GM13976 (cell line): ENCODE measurements at places on chromosomes 6 and 20.

GRCh38 chr6:45815466-45816125 is 200.1 kb downstream of the CLIC5 start:
- no peak for DNase-seq

- peak; percentile 52 for DNase-seq
Measured at GRCh38 chr6:28543651-28544610, 18.2 kb downstream of the GPX5 start.

DNA sequence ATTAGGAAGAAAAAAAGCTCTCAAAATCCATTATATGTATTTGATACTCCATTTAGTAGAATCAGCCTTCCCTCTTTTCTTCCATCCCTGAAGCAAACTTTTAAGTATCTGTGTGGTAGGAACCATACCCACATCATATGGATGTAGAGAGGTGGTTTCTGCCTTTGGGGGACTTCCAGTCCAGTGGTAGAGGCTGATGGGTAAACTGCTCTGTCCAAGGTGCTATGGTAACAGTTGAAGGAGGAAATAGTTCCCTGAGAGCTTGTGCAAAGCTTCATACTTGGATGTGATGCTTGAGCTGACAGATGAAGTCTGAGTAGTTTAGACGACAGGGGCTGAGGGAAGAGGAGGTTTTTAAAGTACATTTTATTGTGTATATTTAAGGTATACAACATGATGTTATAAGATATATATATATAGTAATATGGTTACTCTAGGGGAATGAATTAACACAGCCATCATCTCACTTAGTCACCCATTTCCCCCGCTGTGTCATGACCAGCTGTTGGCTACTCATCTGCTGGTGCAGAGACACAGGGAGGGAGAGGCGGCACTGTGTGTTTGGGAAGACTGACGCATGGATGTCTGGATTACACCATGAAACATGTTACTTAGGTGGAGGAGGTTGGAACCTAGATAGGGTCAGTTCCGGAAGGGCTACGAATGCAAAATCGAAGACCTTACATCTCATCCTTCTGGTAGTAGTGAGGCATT is 185.2 kb downstream of the FARS2 start:
- peak; percentile 27 for DNase-seq

DNA sequence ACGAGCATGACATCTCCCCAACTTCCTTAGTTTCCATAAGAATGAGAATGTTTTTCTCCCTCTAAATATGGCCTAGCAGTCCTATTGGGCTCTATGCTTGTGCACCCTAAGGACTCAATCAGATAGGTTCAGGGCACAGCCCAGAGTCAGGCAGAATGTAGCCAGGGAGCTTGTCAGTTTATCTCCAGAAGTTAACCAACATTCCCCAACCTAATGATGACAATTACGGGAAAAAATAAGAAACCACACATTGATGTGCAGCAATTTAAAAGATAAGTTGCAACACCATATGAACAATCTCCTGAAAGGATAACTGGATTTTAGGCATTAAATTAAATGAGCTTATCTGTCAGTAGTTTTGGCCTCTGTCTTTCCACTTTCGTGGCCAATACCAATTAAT is 71.1 kb downstream of the HDDC2 start:
- no peak for DNase-seq

DNA sequence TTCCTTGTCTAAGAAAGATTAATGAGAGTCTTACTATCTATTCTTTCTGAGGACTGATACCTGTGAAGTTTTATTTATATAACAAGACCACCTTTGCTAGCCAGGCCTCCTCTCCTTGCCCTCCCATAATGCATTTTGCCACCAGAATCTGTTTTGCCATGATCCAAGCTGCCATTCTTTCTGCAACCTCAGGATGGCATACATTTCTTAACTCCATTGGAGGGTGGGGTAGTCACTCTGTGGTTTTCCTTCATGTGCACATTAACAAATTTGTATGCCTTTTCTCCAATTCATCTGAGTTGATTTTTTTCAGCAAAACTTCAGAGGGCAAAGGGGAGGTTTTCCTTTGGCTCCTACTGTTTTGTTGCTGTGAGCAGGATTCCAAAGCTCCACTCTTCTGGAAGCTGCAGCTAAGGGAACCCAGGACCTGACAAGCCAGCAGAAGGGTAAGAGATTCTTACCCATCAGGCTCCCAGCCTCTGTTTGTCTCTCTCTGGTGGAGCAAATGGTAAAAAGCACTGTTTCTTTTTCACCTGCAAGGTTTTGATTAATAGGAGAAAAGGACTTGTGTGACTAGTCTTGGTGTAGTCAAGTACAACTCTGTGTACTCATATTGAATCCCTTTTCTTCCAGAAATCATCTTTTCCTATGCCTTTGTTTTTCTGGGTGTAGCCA is 26.2 kb upstream of the ENPP4 start:
- no peak for DNase-seq
